ENCODE measurements at places on chromosomes 12 and 14. TPM values are rescaled to one million over a fixed set of nuclear protein-coding genes. Genes with fewer than 3 reads are reported as not detected.

Gene CPNE6
- total RNA-seq, result 0.34 TPM

DNA sequence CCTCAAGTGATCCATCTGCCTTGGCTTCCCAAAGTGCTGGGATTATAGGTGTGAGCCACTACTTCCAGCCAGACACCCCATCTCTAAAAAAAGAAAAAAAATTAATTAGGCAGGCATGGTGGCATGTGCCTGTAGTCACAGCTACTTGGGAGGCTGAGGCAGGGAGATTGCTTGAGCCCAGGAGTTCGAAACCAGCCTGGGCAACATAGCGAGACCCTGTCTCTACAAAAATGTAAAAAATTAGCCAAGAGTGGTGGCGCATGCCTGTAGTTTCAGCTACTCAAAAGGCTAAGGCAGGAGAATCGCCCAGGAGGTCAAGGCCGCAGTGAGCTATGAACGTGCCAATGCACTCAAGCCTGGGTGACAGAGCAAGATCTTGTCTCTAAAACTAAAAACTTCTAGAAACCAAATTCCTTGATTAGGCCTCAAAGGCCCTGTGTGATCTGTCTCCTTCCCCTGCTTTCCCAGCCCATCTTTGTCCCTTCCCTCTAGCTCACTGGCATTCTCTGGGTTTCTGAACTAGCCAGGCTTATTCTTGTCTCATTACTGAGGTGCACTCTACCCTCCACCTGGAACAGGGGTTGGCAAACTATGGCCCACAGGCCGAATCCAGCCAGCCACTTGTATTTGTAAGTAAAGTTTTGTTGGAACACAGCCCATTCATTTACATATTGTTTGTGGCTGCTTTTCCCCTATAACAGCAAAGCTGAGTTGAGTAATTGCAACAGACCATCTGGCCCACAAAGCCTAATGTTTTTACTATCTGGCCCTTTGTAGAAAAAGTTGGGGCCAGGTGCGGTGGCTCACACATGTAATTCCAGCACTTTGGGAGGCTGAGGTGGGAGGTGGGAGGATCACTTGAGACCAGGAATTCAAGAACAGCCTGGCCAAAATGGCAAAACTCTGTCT, 17.2 kb upstream of the TPCN1 start:
- no peak for DNase-seq

Gene AQP6
- total RNA-seq, result not detected

Gene C12orf56
- total RNA-seq, result not detected

All from esophagus muscularis mucosa (tissue), 4 donors.